ENCODE measurements at places on chromosomes 7 and 10.

DNA sequence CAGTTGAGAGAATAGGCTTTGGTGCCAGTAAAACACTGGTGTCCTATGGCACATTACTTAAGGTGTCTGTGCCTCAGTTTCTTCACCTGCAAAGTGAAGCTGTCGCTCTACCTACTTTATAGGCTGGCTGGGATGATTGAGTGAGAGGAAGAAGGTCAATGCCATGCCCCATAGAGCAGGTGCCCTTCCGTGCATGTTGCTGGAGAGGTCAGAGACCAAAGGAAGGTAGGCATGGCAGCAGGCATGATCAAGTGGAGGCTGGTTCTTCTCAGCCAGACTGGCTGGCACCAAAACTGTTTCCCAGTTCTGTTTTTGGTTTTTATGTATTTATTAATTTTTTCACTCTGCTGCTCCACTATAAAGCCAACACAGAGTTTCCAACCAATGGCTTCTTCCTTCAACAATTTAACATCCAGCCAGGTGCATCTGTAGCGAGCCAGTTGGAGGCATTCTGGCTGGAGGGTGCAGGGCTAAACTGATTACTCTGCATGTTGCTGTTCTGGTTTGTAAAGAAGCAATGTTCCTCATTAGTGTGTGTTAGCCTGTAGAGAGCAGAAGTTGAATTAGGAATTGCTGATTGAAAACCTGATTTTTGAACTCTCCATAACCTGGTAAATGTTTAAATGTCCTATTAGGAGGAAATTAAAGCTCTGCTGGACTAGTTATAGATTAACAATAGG is 144.3 kb upstream of the TNS3 start:
- DNase-seq, result no peak

DNA sequence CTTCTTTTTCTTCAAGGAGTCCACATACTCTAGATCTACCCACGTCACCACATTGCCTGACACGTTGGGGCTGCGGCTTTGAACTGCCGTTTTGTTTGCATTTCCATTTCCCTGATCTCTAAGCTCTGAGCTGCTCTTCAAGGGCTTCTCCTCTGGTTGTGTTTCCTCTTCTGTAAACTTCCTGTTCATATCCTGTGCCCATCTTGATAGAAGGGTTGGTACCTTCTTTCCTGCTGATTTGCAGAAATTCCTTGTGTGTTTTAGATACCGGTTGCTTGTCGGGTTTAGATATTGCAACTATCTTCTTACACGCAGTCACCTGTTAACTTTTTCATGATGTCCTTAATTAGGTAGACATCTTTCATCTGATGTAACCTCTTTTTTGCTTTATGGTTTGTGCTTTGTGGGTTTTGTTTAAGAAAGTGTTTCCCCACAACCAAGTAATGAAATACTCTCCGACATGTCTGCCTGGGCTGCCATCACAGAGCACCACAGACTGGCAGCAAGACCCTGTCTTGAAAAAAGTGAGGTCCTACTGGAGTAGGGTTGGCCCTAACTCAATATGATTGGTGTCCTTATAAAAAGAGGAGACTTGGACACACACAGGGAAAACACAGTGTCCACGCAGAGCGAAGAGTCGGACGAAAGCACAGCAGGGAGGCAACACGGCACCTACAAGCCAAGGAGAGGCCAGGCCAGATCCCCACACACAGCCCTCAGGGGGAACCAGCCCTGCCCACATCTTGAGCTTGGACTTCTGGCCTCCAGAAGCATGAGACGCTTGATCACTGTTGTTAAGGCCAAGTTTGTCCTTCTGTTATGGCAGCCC is 99.1 kb upstream of the PDGFA start:
- DNase-seq, result peak; percentile 79

DNA sequence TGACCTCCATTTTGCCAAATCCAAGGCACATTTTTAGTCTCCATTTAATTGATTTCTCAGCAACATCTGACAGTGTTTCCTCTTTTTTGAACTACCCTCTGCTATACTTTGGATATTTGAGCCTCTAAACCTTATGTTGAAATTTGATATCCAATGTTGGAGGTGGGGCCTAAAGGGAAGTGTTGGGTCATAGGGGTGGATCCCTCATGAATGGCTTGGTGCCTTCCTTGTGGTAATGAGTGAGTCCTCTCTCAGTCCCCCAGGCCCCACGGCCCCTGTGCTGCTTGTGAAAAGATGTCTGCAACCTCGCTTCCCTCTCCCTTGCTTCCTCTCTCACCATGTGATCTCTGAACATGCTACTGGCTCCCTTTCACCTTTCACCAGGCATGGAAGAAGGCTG is 96.8 kb upstream of the DGKB start:
- no peak for DNase-seq

GRCh38 chr10:72243822-72244437 is 27.9 kb upstream of the ASCC1 start:
- no peak for DNase-seq

- DNase-seq, result no peak
Observed at GRCh38 chr10:116771101-116771958, 29.0 kb upstream of the HSPA12A start.

GRCh38 chr10:5882961-5883360 is 6.7 kb downstream of the ANKRD16 start:
- no peak for DNase-seq

GRCh38 chr10:95445223-95445836 is 115.8 kb downstream of the SORBS1 start:
- DNase-seq, result no peak

GRCh38 chr7:108103558-108104298 is 26.4 kb downstream of the LAMB4 start:
- DNase-seq, result no peak

- DNase-seq, result no peak
Observed at GRCh38 chr7:82443547-82444219, at the start of gene CACNA2D1. Gene CACNA2D1 (minus strand): TSS chr7:82443777.
